ENCODE measurements at places on chromosomes 6 and 20.

DNA sequence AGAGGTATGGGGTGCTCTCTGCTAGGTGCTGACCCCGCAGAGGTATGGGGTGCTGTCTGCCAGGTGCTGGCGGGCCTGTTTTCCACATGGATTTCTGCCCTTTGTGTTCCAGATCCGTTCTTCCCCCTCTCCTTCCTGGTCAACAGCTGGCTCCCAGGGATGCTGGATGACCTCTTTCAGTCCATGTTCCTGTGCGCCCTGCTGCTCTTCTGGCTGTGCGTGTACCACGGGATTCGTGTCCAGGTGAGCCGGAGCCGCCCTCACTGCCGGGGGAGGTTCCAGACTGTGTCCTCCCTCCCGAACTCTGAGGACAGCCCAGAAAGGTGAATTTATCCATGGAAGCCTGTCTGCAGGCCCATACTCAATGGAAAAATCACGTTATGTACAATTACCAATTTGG lies 36.3 kb downstream of the DYNLT1 start:
- no peak for DNase-seq

DNA sequence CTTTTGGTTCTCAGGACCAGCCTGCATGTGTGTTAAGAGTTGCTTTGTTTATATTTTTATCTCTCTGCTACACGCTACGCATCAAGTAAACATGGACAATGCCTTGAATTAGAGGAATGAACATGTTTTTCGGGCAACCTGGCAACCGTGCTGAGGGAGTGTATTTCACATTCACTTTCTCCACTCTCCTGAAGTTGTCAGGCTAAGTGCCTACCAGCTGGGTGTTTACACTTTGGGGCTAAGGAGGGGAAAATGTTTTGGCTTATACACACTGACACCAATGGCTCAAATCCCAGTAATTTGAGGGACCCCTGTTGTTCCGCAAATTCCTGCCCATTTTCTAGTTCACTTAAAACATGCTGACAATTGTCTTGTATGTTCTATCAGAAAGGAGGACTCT lies 141.5 kb upstream of the PDE7B start:
- DNase-seq: no peak

GRCh38 chr6:74991573-74992332 lies 214.1 kb downstream of the COL12A1 start:
- no peak for DNase-seq

DNA sequence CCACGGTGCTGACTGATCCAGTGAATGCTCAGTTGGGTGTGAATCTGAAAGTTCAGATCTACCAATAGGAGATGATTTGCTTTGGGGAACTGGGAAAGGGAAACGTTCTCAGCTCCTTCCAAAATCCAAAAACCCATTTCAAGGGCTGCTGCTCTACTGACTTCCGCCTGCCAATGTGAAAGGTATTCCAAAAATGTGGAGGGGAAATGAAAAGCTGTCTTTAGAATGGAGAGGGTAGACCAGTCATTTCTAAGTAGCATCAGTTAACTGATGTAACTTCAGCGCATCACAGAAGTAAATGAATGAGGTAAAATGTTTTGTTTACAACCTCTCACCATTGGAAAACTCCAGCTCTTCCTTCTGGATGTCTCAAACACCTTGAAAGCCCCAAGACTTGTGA lies 19.6 kb upstream of the EYA2 start:
- no peak for DNase-seq

GRCh38 chr6:23365732-23366131 lies 760.3 kb upstream of the NRSN1 start:
- DNase-seq: no peak
